ENCODE measurements at places on chromosomes 3 and 15. TPM values are rescaled to one million over a fixed set of nuclear protein-coding genes. Genes with fewer than 3 reads are reported as not detected.

- peak; percentile 75 for DNase-seq
Observed at GRCh38 chr15:68154923-68155559, 50.1 kb downstream of the CALML4 start.

GRCh38 chr3:32009101-32009500 is 27.6 kb downstream of the ZNF860 start:
- no peak for DNase-seq

DNA sequence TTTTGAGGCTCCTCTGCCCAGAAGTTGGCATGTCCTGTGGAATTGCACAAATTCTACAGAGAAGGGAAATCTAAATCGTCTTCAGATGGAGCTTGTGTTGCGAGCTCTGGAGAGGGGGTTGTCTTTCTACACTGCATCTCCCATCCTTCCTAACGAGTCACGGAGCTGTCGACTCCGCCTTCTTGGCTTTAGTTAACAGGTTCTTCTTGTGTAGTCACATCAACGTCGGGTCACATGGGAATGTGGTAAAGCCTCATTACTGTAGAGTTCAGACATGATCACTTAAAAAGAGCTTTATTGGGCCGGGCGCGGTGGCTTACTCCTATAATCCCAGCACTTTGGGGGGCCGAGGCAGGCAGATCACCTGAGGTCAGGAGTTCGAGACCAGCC is 60.0 kb downstream of the DNASE1L3 start:
- no peak for DNase-seq

- no peak for DNase-seq
Observed at GRCh38 chr3:127351775-127352350, 64.0 kb upstream of the PRR20G start.

- DNase-seq = no peak
Observed at GRCh38 chr3:127990051-127990450, 62.2 kb upstream of the SEC61A1 start.

- DNase-seq = peak; percentile 16
Observed at GRCh38 chr3:70973558-70973957, 610.0 kb downstream of the FOXP1 start.

DNA sequence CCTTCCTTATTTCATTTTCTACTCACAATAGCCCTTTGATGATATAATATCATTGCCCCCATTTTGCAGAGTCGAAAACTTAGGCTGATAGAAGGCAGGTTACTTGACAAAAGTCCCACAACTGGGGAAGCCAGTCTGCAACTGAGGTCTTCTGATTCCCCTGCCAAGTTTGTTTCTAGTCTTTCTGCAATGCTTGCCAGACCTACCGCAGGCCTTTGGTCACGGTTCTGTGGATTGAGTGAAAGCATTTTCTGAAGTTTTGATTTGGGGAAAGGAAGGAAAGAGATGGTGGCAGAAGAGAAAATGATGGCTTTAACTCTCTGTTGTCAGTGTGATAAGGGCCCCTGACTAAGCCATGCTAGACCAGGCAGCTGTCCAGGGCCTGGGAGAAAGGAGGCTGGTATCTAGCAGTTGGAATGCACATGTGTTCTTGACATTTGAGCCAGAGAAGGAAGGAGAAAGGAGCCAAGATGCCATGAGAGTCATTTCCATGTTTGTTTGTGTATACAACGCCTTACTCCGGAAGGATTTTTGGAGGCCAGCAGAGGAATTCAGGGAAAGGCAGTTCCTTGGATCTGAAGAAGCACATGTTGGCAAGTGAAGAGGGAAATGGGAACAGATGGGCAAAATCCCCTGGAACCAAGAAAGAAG is 29.9 kb downstream of the FAH start:
- no peak for DNase-seq

GRCh38 chr15:64776402-64776786 is 1.0 kb upstream of the RBPMS2 start:
- DNase-seq = no peak

DNA sequence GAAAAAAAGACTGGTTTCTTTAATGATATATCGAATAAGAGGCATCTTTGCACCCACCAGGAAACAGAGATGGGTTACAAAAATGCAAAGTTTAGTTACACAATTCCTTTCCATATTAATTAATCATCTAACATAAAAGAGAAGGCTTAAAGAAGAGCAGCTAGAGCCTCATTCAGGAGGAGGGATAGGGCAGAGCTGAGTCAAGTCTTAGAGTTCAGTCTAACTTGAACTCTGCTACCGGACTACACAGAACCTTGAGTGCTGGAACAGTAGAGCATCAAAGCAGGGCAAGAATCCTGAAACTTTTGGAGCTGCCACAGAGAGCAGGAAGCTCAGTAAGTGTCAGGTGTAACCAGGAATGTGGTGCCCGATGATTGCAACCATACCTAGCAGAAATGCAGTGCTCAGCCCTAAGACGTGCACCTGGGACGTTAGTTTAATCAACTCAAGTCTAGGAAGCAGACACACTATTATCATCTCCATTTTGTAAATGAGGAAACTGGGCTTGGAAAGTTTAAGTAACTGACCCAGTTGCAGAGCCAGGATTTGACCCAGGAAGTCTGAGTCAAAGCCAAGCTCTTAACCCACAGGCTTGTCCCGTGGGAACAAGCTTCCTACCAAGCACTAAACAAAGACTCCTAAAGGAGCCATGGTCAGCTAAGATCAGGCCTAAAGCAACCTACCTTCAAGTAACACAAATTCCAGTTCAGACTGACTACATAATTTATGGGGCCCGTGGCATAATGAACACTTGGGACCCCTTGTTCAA is 187.4 kb downstream of the FOXP1 start:
- peak; percentile 31 for DNase-seq

- no peak for DNase-seq
Observed at GRCh38 chr15:67548236-67548852, 5.8 kb downstream of the MAP2K5 start.

- no peak for DNase-seq
Observed at GRCh38 chr3:128617270-128617556, 33.4 kb downstream of the RPN1 start.

GRCh38 chr3:131782751-131783150 is 252.1 kb downstream of the CPNE4 start:
- DNase-seq = no peak

GRCh38 chr3:171348121-171348520 is 112.1 kb downstream of the TNIK start:
- no peak for DNase-seq

DNA sequence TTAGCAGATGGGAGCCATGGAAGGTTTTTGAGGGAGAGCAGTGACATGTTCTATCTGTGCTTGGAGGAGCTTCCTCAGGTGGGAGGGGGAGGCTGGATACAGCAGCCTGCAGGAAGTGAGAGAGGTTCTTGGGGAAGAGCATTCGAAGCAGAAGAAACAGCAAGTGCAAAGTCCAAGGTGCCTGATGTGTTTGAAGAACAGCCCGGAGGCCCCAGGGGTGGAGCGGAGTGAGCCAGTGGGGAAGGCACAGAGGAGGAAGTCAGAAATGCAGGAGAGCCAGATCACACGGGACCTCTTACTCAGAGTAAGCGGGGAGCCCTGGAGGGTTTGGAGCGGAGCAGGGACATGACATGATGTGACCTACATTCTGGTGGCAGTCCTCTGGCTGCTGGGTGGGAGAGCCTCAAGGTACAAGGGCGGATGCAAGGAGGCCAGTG is 10.8 kb downstream of the ITGA11 start:
- DNase-seq = peak; percentile 90

DNA sequence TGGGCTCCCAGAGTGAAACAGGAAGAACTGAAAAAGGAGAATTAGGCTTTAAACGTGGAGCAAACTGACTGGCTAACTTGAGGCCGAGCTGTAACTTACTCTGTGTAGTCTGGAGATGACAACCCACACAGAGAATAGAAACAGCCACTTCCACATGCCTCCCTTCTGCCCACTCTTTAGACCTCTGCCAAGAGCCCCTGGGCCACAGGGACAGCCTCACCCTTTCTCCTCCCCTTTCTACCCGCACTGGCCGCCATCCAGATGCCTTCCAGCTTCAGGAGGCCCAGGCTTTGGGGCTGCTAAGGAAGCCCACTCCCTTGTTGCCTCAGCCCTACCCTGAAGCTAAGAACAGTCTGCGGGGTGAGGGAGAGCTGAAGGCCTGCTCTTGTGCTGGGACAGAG is 6.8 kb downstream of the ARHGAP31 start:
- no peak for DNase-seq

DNA sequence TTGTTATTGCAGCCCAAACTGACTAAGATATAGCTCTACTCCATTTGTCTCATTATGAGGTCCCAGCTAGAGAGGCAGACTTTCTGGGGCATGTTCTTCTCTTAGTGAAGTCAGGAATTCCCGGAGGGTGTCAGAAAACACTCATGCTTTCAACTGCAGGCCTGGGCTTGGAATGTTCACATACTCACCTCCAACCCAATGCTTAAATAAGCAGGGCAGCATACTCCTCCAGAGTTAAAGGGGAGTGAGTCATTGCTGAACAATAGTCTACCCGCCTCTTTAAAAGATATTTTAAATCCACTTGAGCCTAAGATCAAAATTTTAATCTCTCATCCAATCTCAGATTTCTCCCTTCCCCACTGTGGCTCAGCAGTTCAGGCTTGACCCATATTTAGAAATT is 167.8 kb upstream of the DPH6 start:
- DNase-seq = no peak

DNA sequence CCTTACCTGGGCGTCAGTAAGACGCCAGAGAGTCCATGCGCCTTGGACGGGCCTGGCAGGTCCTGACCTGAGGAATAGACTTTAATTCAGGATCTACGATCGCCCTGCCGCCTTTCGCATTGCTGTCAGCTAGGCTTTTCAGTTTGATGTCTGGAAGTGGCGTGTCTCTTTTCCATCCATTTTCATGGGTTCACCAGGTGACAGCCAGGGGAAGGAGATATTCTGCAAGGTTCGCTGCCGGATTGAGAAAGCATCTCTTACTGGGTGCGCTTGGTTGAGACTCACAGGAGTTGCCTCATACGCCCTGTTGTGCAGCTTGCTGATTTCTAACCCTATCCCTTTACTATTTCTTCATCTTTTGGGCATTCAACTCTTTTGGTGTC is 7.4 kb downstream of the EPHA3 start:
- DNase-seq = no peak

GRCh38 chr15:63985221-63986184 is 60.8 kb downstream of the DAPK2 start:
- DNase-seq = no peak

GRCh38 chr15:96969732-96970710 is 639.5 kb downstream of the NR2F2 start:
- no peak for DNase-seq

DNA sequence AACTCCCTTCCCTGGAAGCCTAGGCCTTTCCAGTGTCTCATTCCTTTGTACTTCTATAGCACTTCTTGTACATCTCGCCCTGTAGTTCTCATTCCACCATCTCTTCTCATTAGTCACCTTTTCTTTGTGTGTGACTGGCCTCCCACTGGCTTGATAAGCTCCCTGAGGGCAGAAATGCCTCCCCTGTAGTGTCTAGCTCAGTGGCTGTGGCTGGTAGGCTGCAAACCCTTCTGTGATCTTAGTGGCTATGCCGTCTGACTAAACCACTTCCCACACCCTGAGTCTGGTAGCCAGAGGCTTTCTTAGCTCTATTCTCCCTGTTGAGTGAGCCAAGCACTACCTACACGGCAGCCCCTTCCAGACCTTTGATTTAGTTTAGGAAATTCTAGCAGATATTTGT is 24.4 kb upstream of the TNFAIP8L3 start:
- no peak for DNase-seq

DNA sequence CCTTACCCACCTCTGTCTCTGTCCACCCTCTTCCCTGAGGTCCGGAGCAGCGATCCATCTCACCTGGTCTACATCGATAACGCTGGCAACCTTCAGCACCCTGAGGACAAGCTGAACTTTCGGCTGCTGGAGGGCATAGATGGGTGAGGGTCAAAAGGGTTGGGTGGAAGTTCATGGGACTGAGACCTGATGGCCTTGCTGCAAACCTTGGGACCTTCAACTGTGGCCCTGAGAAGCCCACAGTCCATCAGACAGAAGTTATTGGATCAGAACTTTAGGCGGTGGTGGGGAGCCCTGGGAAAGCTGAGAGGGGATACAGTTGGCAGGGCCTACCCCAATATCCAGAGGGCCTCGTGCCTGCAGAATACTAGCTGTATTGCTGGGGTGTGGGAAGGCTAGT is 50.5 kb downstream of the POMGNT2 start:
- no peak for DNase-seq

- no peak for DNase-seq
Observed at GRCh38 chr15:87038404-87038803, 958.7 kb downstream of the AGBL1 start.

GRCh38 chr3:187445356-187445755 is 77.2 kb downstream of the RTP4 start:
- DNase-seq = no peak

Gene CLDN16
- polyA plus RNA-seq = 0.30 TPM

Gene FOXB1
- polyA plus RNA-seq = not detected

Gene CCDC33
- not detected for polyA plus RNA-seq

Gene WNT5A
- polyA plus RNA-seq = 0.22 TPM

Gene SPESP1
- polyA plus RNA-seq = not detected

Gene ECE2
- not detected for polyA plus RNA-seq

Gene FEZF2
- polyA plus RNA-seq = not detected

Gene TM4SF1
- polyA plus RNA-seq = 10.5 TPM

Gene GRIP2
- 0.27 TPM for polyA plus RNA-seq

Gene ARNT2
- 1.9 TPM for polyA plus RNA-seq

Gene RBPMS2
- polyA plus RNA-seq = 5.1 TPM

Gene TGM5
- 0.01 TPM for polyA plus RNA-seq

Gene RYK
- 54.2 TPM for polyA plus RNA-seq

Data from small intestine (tissue), 16 donors.